A172 (cell line): ENCODE measurements at places on chromosomes 2 and 18. TPM values are rescaled to one million over a fixed set of nuclear protein-coding genes. Genes with fewer than 3 reads are reported as not detected.

- DNase-seq = no peak
These were observed 81.9 kb upstream of the TXNDC2 start for GRCh38 chr18:9803698-9804516.

DNA sequence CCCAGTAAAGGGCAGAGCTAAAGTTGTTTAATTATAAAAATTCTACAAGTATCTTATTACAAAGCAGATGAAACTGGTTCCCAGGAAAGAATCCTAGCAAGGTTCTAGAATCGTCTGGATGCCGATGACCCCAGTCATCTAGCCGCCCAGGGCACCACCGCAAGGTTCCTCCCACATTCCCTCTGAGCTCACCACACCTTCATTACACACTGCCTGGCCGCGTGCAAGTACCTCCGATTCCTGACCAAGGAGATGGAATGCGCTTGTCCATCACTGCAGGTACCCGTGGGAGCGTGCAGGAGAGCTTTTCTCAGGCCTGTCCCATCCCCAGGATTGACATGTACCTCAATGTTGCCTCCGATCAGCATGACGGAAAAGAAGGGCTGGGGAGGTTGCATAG lies 158.5 kb downstream of the LAMA1 start:
- no peak for DNase-seq

GRCh38 chr18:5975111-5976002 lies 80.0 kb upstream of the TMEM200C start:
- peak; percentile 7 for DNase-seq

DNA sequence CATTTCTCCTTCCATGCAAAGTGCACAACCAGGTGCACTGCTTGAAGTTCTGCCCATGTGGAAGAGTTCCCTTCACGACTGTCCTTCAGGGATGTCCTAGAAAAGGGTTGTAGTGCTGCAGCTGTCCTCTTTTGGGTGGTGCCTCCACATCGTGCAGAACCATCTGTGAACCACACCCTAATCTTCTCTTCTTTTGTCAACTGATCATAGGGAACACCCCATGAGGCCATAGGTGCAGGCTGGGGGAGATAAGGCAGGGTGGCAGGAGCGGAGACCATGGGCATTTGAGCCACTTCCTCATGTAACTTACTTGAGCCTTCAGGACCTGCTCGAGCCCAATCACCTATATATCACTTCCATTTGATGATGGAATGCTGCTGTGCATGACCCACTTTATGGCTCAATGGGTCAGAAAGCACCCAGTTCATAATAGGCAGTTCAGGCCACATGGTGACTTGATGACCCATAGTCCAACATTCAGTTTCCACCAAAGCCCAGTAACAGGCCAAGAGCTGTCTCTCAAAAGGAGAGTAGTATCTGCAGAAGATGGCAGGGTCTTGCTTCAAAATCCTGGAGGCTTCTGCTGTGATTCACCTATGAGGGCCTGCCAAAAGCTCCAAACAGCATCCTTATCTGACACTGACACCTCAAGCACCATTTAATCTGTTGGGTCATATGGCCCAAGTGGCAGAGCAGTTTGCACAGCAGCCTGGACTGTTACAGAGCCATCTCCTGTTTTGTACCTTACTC lies 84.7 kb upstream of the CYRIA start:
- no peak for DNase-seq

The SLC5A7 gene
- not detected in 2 replicates for total RNA-seq

The RNF138 gene
- total RNA-seq = 40.6 and 65.3 TPM in 2 replicates

The SH2D6 gene
- 0.22 and 1.0 TPM in 2 replicates for total RNA-seq

DNA sequence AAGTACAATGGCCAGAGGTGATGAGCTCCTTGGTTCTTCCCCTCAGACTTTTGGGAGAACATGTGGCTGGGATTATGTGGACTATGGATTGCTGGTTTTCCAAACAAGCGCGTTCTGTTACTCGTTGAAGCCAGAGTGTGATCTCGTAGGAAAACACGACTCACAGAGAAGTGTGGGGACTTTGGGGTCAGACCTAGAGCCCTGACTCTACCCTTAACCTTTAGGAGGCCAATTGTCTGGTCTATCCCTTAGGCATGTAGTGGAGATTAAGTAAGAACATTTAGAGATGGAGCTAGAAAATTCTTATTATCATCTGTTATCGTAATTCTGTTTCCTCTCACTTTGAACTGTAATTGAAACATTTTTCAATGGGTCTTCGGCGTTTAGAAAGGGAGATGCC lies 35.8 kb downstream of the BCL2L11 start:
- DNase-seq = no peak

The POLR1B gene
- 20.0 and 23.3 TPM in 2 replicates for total RNA-seq

- DNase-seq = no peak
These were observed 251.9 kb downstream of the EIPR1 start for GRCh38 chr2:3125761-3126130.

GRCh38 chr18:9885170-9886004 lies at the start of gene TXNDC2:
Gene TXNDC2, plus strand, starts transcription at chr18:9885973. Its CDS starts 708 bp downstream, at chr18:9886681.
- DNase-seq = no peak

The CFAP210 gene
- total RNA-seq = not detected in 2 replicates

DNA sequence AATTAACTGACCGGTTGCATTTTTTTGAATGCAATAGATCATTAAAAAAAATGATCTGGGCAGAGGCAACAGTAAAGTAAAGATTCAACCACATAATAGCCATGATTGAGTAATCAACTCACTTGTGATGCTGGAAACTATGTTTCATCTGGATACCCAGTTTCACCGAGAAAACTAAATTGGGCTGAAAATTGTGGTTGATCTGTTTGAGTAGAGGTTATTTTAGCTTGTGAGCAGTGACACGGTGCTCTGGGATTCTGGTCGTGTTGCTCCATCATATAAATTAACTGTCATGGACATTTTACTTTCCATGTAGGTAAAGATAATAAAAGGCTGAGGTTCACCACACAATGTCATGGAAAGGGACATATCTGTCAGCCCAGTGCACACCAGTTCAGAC lies 58.7 kb downstream of the CD226 start:
- DNase-seq = no peak

GRCh38 chr2:20213651-20214565 lies 11.0 kb downstream of the SDC1 start:
- DNase-seq = no peak

DNA sequence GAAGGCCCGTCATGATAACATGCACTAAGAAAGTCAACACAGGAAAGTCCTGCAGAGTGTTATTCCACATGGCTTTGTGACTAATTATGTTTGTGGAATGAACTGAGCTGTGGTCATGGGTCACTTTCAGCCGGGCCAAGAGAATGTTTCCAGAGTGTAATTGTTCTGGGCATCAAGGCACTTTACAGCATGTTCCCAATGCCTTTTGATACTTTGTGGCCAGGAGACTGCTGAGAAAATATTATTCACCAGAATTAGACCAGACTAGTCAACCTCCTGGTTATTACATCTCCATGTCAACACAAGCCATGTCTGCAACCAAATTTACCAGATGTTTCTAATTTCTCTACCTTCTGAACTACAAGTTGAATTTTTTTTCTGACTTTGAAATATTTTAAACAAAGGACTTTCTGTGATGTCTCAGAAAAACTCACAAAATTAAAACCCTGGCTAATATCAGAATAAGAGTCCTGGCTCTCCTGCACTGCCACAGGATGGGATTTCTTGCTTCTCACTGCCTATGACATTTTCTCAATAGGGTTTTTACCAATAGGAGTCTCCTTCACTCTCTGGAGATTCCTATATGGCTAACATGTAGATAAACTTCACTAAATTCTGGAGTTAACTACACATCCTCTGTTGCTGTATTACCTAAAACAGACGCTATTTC lies 90.6 kb upstream of the WDR75 start:
- peak; percentile 65 for DNase-seq

DNA sequence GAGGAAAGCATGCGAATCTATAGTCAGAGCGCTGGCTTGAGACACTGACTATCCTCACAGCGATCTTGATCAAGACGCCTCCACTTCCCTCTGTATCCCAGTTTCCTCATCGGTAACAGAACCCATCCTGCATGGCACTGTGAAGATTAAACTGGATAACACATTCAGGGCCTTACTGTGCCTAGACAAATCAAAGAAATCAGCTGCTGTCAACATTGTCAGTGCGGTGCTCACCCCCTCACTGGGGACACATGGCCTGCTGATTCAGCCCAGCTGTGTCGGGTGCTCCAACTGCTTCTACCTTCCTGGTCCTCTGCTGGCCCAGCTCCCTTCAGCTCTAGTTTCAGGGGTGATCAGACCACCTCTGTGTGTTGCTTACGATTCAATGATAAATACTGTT lies 268.6 kb upstream of the AGAP1 start:
- no peak for DNase-seq

- DNase-seq = no peak
These were observed 18.9 kb downstream of the TWIST2 start for GRCh38 chr2:238866656-238867277.

DNA sequence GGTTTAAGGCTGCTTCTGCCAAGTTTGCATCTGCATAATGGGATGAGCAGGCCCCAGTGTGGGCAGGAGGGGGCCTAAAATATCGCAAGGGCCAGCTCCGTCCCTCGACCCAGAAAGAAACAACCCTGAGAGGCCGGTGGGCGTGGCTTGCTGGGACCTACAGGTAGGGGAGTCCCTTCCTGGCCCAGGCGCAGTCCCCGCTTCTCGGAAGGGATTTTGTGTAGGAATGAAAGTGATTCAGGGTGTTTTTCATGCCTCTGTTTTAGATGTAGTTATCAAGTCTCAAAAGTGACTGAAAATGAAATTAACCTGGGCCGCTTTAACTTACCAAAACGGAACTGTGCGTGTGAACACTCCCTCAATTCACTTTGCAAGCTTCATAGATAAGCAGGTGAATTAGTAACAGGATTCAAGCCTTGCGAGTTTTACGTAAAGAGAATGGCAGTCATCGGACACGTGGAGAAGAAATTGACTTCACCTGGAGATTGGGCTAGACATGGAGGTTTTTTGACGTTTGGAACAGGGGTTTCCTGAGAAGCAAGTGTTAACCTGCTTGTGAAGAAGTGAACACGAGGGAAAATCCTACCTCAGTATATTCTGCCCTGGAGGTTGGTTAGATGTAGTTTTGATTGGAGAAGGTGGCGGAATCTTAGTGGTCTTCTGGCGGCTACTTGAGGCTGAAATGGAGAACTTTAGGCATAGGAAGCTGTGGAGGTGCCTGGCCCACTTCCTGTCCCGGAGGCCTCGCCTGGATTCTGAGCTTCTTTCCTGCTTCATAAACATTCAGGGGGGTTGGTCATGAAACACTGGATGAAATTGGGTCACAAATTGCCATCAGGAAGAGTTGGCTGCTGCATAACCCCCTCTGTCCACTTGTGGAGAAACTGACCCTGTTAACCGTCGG lies 1.7 kb downstream of the NCK2 start:
- DNase-seq = no peak

GRCh38 chr2:63735931-63736330 lies 105.8 kb upstream of the UGP2 start:
- no peak for DNase-seq

DNA sequence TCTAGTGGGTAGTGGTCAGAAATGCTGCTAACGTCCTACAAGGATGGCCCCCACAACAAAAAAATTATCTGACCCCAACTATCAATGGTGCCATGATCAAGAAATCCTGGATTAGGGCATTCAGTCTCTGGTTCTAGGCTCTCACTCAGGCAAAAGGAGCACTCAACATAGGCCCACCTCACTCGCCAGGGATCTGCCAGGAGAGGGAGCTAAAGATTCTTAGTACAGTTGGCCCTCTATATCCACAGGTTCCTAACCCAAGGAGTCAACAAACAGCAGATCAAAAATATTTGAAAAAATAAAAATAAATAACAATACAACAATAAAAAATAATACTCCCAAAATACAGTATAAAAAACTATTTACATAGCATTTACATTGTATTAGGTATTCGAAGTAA lies 10.0 kb downstream of the SLC4A5 start:
- DNase-seq = peak; percentile 23

GRCh38 chr18:35024965-35025364 lies 16.2 kb upstream of the MAPRE2 start:
- no peak for DNase-seq

The IL18R1 gene
- total RNA-seq = not detected in 2 replicates

GRCh38 chr2:233250985-233251305 lies 528 bp upstream of the ATG16L1 start:
- DNase-seq = no peak

DNA sequence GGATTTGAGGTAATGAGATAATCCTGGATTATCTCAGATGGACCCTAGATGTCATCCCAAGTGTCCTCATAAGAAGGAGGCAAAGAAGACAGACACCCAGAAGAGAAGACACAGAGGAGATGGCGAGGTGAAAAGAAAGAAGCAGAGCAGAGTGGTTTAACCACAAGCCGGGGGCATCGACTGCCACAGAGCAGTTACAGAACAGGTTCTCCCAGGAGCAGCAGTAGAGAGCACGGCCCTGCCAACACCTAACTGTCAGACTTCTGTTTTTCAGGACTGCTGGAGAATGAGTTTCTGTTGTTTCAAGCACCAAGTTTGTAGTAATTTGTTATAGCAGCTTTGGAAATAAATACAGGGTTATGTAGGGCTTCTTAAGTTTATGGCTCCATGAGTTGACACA lies 437.0 kb downstream of the THSD7B start:
- no peak for DNase-seq

DNA sequence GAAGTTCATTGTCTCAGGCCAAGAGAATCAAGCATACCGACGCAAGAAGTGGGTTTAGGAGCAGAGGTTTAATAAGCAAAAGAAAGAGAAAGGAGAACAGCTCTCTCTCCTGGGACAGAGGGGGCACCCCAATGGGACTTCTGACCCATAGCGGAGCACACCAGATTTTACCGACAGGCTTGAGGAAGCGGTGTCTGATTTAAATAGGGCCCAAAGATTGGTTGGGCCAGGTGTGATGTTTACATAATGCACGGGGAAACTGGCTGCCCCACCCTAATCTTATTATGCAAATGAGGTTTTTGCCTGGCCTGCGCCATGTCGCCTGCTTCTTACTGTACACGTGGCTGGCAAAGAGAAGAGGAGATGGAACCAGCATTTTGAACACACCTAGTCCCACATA lies 106.2 kb downstream of the MREG start:
- DNase-seq = no peak

- no peak for DNase-seq
These were observed 39.1 kb upstream of the NABP1 start for GRCh38 chr2:191638802-191639172.

GRCh38 chr2:98795891-98796676 lies 65.2 kb upstream of the MGAT4A start:
- no peak for DNase-seq

GRCh38 chr2:68031542-68032160 lies 31.2 kb downstream of the C1D start:
- DNase-seq = peak; percentile 65

DNA sequence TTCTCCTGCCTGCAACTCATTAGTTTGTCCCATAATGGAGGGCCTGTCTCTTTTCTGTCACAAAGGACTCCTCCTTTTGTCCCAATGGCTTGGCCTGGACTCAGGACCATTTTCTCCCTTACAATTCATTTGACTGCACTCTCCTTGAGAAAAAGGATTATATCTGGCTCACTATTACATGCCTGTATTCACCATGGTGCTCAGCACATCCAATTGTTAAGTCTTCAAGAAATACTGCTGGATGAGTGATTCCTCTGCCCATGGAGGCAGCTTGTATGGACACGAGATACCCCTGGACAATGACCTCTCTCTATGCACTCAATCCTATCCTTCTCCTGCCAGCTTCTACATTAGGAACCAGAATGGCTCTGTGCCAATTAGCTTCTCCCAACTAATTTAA lies 47.0 kb downstream of the CHST9 start:
- no peak for DNase-seq

GRCh38 chr2:67892339-67892846 lies 170.4 kb downstream of the C1D start:
- DNase-seq = no peak

GRCh38 chr2:73297586-73297985 lies 4.2 kb upstream of the EGR4 start:
- no peak for DNase-seq

- DNase-seq = no peak
These were observed 98.0 kb downstream of the MYO5B start for GRCh38 chr18:50096766-50097435.

GRCh38 chr2:64410671-64411070 lies 43.3 kb upstream of the LGALSL start:
- no peak for DNase-seq
